Naive thymus-derived CD4-positive, alpha-beta T cell (primary cell): ENCODE measurements at places on chromosomes 3 and 15.

- no peak for DNase-seq
These were observed 415.2 kb downstream of the RAP2B start for GRCh38 chr3:153577059-153577736.

GRCh38 chr15:68200016-68200861 lies 4.9 kb downstream of the CALML4 start:
- DNase-seq = no peak

GRCh38 chr15:98232761-98233160 lies 272.3 kb downstream of the ARRDC4 start:
- no peak for DNase-seq

DNA sequence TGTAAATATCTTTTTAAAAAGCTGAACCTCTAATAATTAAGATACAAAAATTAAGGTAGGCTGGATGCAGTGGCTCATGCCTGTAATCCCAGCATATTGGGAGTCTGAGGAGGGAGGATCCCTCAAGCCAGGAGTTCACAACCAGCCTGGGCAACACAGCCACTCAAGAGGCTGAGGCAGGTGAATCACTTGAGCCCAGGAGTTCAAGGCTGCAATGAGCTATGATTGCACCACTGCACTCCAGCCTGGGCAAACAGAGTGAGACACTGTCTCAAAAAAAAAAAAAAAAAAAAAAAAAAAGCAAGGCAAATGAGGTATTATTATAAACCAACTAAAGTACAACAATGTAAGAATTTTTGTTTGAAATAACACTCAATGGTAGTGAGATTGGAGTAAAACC lies 47.6 kb downstream of the EFHB start:
- no peak for DNase-seq

DNA sequence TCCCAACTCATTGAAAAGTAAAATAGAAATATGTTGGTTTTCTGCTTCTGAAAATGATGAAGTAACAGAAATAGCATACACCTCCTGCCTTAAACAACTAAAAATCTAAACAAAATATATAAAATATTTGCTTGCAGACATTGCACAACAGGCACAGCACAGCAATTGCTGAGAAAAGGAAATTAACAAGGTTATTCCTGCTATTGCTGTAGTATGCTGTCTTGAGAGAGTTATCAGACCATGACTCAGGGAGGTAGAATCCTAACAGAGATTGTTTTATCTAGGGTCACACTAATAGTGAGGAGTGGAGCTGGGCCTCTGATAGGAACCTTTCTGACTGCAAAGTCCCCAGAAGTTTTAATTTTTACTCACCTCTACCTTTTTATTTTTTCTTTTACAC lies 72.6 kb downstream of the ZBTB20 start:
- DNase-seq = no peak

GRCh38 chr3:134709561-134710312 lies 58.9 kb upstream of the KY start:
- DNase-seq = no peak

- DNase-seq = no peak
These were observed 36.9 kb upstream of the FILIP1L start for GRCh38 chr3:100151024-100151707.

- no peak for DNase-seq
These were observed 337.4 kb upstream of the C2CD4B start for GRCh38 chr15:62502451-62502850.

GRCh38 chr3:4943549-4943948 lies 35.7 kb upstream of the BHLHE40 start:
- no peak for DNase-seq

- no peak for DNase-seq
These were observed 8.0 kb upstream of the FAM107A start for GRCh38 chr3:58585005-58585786.

DNA sequence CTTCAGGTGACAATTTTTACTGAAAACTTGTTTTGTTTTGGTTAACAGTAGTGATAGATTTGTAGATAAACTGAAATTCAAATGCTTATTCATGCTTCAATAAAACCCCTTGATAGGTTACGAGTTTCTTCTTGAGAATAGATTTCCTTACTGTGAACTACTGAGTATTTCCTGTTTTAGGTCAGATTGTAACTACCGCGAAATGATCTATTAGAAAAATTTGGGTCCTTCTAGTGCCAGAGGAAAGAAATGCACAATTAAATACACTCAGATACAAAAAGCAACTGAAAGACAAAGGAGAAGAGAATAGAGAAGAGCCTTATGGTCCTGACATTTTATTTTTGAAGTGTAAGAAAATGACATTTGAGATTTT lies 251.7 kb upstream of the TBL1XR1 start:
- DNase-seq = no peak

- DNase-seq = no peak
These were observed 53.0 kb upstream of the EHHADH start for GRCh38 chr3:185306847-185307246.

GRCh38 chr3:140597792-140598191 lies 80.1 kb upstream of the TRIM42 start:
- no peak for DNase-seq

DNA sequence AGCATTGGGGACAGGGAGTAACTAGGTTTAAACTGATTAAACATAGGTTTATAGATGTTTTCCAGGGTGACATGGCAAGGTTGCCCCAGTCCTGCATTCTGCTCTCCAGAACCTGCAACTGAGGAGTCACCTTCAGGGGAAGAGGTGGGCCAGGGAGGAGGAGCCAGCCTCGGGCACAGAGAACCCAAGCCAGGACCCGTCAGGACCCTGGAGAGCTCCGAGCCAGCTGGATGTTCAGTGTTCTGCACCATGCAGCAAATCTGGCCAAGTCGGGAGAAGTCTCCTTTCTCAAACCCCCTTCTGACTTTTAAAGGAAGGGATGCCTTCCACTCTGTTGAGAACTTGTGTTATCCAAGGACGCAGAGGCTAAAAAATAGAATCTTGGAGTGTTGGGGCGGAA lies 62.1 kb upstream of the SLC6A11 start:
- no peak for DNase-seq

GRCh38 chr3:173939331-173939730 lies 541.8 kb downstream of the NLGN1 start:
- DNase-seq = no peak

DNA sequence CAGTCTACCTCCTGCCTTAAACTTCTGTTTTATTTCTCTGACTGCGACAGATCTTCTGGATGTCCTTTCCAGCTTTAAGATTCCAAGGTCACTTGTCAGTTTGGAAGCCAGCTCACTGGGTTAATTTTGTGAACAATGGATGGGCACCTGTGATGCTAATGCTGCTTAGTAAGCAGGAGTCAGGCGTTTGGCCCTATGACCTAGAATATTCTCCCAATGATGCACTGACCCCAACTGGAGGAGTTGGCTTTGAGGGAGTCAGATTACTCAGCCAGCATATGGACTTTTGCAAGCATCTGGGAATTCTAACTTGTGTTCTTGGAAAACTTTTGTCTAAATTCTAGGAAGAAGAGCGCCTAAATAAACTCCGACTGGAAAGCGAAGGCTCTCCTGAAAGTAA lies 28.1 kb downstream of the HACD3 start:
- DNase-seq = no peak

DNA sequence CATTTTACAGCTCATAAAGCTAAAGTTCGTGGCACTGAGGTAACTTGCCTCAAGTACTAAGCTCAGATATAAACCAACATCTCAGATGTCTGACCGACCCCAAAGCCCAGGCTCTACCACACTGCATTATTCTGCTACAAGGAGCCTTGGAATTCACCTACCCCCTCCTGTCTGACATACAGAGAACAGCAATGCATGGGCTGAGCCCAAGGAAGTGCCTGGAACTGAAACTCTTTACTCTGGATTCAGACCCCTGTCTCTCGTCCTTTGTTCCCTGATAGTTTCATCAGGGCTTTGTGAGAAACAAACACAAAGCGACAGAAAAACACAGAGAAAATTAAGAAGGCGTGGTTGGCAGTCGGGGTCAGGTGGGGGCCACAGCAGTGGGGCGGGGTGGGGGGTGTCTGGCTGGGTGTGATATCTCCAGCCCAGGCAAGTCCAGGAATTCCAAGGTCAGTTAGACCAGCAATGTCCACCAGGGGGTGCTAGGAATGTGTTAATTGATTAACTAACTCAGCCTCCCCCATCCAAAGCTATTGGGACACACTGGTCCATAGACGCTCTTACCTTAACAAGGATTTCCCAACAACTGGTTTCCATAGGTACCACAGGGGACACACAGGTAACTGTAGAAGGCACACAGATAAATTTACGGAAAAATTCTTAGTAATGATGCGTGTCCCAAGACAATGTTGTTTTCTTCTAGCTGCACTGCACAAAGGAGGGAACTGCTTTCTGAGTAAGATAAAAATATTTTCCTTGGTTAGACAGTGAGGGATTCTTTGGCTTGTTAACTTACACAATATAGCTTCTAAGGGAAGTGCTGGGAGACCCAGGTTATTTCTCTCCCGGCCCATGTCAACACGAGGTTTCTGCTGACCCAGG lies 18.8 kb upstream of the SSUH2 start:
- no peak for DNase-seq

DNA sequence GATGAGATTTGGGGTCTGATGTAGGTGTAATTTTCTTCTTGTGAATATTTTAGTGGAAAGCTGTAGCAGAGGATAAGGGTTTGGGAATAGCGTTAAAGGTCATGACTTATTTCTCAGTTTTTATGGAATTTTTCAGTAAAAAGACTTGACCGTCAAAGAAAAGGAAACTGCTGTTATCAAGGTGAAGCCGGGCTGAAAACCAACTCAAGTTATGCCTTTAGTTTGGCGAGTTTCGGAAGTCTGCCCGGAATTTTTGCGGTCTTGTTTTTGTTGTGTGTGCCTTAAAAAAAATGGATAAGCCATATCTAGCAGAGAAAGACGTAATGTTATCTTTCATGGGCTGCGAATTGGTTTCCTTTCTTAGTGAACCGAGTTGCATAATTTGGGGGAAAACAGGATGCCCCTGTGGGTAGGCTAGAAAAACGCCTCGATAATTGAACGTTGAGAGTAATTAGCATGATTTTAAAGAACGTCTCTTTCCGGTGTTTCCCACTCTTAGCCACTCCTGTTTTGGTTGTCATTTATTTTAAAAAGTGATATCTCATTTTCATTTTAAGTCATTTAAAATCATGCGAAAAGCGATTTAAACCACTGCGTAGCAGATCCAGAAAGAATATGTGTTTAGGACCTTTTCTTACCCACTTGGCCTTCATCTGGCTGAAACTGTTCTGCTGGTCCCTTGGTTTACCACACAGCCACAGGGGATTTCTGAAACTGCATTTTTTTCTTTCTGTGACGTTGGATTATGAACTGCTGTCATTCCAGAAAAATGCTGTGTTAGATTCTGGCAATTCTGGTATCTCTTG lies 1.1 kb downstream of the NFKBIZ start:
- DNase-seq = no peak

- no peak for DNase-seq
These were observed 7.2 kb downstream of the UROC1 start for GRCh38 chr3:126510308-126510910.

- no peak for DNase-seq
These were observed 348.5 kb upstream of the UMPS start for GRCh38 chr3:124381575-124382333.

GRCh38 chr3:53604232-53604631 lies 109.8 kb downstream of the CACNA1D start:
- no peak for DNase-seq

DNA sequence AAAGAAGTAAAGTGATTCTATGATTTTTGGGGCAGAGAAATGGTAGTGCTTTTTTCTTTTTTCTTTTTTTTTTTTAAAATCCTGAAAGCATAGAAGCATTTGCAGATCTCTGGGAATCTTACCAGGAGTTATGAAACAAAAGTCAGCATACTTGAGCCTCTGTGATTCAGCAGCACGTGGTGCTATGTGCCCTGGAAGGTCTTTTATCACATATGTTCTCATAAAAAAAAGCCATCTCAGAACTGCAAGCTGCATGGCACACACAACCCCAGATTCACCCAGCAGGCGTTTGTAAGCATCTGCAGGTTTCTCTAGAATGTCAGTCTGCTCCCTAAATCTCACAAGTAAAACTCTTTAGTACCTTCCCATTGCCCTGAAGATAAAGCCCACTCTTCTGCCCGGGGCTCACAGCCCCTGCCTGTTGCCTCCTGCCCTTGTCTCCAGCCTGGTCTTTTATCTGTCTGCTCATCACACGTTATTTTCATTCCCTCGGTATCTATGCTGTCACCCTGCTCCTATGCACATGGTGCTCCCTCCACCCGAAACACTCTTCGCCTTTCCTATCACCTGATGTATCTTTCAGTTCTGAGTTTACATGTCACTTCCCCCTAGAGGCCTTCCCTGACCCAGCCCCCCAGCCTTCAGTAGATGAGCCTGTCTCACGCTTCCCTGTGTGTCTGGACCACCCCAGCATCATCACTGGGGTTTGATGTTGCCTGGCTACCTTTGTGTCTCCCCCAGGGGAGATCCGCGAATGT lies 72.4 kb downstream of the CHDH start:
- DNase-seq = no peak

- DNase-seq = no peak
These were observed 195.4 kb downstream of the TNIK start for GRCh38 chr3:171264758-171265157.

DNA sequence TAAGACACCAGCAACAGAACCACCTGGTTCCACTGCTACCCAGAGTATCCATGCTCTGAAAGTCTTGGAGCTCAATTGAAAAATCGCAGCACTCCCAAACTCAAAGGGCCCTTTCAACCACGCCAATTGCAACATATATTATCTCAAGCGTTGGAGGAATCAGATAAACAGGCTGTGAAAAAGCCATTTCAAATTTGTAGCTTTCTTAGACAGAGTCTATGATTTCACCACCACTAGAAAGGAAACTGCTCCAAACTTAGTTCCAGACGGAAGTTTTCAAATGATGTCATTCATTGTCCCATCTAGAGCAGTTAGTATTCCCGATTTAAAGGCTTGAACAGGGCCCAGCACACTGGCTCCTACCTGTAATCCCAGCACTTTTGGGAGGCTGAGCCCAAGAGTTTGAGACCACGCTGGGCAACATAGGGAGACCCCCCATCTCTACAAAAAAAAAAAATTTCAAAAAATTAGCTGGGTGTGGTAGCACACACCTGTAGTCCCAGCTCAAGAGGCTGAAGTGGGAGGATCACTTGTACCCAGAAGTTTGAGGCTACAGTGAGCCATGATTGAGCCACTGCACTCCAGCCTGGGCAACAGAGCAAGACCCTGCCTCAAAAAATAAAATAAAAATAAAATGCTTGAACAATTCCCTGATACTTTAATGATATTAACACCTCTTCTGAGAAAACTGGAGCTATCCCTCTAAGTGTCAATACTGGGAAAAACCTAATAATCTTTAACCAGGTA lies 16.8 kb downstream of the TNIK start:
- DNase-seq = no peak

DNA sequence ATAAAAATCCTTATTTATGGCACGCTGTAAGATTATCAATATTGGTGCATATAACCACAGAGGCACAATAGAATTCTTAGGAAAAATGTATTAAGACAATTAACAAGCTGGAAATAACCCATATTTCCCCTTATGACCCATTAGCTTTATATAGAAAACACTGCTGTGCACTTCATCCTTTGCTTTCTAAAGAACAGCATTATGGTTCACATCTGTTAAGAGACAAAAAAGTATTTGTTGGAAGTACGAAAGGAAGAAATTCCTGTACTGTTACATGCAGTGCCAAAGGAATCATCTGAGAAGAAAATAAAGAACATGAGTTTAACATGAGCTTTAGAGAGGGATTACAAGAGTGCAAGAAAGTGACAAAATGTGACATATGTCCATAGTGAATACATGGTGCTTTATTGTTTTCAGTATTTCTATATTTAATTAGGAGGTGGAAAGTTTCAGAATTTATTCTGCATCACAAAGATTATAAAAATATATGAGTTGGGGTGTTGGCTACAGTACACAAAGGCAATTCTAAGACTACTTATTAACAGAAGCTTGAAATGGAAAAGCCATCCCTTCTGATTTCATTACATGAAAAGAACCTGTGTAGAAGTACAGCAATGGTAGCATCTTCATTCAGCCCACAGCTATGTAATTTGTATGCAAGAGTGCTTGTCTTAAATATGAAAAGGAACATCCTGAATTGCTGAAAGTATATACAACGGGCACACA lies 6.8 kb downstream of the UBE3A start:
- DNase-seq = no peak
